ENCODE measurements at places on chromosomes 7 and 10.

DNA sequence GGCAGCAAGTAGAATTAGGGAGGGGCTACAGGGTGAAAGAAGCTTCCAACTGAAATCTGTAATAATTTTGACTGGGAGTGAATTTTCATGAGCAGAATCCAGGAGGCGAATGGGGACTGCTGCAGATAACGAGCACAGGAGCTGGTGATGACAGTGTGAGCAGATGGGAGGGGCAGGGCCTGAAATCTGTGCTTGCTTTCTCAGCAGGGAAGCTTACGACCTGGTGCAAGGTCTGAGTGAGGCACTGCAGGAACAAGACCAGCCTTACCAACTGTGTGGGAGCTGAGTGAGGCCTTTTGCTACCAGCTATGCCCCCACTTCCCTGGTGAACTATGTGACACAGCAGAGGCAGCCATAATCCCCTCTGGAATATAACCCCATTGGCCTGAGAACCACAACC is 109.8 kb downstream of the HPSE2 start:
- no peak for DNase-seq

DNA sequence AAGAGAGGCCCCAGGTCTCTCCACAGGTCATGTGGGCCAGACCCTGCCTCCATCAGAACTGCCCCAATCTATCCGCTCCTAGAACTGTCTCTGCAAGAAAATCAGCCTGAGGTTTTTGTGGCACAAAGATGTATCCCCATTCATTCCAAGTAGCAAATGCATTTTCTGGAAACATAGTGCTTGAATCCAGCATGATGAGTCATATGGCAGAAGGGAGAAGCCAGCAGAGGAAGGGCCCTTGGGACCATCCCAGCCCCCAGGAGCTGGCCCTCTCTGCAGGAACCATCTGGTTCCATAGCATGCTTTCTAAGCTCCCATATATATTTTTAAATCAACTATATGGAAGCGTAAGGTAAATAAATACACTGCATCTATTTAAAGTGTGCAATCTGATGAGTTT is 563.2 kb downstream of the GALNT17 start:
- no peak for DNase-seq

DNA sequence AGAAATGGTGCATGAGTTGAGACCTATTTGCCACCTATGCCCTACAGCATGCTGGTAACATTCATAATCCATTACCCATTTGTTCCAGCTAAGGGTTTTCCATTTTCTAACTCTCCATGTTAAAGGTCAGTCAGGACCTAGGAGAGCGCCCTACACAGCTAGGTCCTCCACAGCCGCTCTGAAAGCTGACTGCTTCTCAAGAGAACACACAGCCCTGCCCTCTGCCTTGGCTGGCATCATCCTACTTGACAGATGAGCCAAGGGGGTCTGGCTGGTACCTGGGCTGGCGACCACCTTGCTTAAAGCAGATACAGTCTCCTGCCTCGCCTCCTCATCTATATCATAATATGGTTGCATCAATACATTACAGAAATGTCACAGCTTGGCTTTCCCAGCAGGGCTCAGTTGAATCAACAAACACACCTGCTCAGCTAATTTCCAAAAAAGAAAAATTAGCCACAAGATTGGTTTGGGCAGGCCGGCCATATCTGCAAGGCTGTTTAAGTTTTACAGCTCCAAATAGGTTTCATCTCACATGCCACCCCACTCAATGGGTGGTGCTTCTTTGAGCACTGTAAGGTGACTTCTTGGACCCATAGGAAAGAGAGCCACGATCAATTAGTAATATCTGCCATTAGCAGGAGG is 17.3 kb downstream of the TLL2 start:
- no peak for DNase-seq

DNA sequence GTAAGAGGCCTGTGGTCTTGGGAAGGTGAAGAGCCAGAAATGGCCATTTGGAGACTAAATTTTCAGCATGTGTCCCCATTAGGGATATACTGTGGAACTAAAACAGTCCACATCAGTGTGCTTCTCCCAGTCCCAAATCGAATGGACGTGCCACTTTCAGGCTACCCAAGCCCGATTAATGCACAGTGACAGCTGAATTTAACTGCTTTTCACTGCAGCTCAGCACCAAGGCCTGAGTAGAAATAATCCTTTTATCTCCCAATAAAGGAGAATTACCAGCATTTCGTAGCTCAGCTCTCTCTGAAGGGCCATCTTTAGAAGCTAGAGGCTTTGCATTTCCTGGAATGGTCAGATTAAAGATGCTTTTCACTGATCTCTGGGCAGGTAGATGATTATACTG is 183.3 kb downstream of the NPSR1 start:
- DNase-seq: no peak

- DNase-seq: no peak
Observed at GRCh38 chr7:133060004-133060403, 21.9 kb downstream of the CHCHD3 start.

DNA sequence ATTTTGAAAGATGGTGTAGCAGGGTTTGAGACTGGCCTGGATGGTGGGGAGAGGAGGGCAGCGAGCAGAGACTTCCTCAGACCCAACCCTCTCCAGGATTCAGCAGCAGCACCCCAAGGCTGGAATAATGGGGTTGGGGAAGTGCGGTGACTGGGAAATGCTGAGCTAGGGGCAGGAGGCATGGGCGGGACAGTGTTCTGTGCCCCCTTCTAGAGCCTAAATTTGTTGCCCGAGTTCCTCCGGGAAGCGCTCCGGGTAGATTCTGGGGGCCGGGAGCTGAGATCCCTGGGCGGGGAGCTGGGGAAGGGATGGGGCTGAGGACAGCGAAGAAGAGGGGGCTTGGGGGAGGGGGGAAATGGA is at the start of gene CHAT:
Gene CHAT, plus strand, starts transcription at position 156 of the 360 bp plus-strand sequence. Its CDS starts 153 bp downstream, at position 309.
- no peak for DNase-seq

DNA sequence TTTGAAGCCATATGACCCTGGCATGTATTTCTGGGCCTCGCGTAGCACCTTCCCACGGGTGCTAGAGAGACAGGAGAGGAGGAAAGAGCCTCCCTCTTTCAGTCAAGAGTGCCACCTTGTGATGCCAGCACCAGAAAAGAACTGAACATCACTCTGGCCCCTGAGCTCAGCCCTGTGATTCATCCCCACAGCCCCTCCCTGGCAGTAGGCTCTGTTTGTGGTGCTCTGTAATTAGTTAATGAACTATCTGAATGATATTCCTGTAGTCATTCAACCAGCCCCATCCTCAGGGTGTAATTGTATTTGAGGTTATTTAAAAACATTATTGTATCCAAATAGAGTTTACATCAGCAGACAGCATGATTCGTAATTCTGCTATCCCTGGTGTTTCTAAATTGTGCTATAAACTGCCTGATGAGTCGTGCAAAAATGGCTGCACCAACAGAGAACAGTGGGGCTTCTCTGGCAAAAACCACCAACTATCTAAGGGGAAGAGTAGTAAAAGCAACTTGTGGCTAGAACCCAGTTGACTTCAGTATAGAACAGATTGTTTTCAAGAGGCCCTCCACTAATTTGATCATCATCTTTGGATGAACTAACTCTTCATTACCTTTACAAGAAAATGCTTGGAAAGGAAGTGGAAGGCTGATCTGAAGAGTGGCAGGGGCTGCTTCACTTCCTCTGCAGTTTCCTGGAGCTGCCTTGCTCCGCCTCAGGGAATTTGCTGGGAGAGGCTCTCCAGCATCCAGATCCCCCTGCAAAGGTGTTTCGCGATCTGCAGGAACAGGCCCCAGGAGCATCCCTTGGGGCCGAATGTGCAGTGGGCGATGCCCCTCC is 23.7 kb upstream of the TIAL1 start:
- peak; percentile 20 for DNase-seq

GRCh38 chr7:131096267-131096927 is 231.3 kb upstream of the MKLN1 start:
- DNase-seq: no peak

DNA sequence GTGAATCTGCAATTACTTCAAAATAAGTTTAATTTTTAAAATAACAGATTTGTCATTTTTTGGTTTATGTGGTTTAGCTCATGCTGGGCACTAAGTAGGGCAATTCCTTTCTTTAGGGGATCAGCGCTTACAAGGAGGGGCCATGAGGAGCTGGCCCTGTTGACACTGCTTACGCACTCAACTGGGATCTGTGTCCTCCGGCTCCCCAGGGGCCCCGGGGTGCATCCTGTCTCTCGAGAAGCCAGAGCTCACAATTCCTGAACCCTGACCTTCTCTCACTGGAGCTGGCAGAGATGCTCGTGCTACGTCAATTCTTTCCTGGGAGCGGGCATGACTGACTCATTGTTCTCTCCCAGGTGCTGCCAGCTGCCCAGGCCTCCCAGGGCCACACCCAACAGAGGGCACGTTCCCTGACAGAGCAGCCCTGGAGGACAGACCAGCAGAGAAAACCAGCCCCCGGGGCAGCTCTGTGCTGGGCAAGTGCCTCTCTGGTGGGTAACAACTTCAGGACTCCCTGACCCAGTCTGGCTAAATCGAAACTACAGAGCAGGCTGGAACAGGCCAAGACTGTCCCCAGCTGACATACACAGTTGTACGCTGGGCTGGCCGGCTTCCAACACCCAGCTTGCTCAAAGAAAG is 36.8 kb downstream of the CTBP2 start:
- DNase-seq: peak; percentile 82

DNA sequence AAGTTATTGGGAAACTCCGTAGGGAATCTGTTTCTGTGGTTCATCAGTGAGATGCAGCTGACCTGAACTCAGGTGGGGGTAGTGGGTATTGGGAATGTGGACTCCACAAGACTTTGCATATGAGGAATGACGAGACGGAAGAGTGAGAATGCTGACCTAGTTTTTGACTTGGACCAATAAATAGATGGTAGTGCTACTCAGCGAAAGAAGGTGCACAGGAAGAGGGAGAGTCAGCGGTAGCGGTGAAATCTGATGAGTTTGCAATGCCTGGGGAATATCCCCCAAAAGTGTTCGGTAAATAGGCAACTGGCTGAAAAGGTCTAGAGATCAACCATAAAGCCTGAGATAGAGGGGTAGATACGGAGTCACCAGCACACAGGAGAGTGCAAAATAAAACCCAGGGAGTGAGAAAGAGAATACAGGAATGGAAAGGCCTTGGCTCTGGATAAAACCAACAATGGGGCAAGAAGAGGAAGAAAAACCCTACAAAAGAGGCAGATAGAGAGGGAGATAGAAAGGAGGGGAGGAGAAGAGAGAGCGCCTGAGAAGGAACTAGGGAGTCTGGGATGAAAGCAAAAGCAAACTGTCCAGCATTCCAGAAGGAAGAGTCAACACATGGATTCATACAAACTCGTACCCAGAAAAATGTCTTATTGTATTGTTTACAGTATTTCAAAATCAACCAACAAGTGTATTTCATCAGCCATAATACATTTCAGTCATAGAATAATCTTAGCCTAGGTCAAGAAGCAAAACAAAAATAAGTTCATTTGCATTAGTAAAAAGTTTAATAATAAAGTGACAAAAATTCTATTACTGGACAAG is 5.4 kb downstream of the ARHGAP21 start:
- DNase-seq: peak; percentile 76

- DNase-seq: no peak
Observed at GRCh38 chr7:119935418-119936025, 337.5 kb upstream of the KCND2 start.

GRCh38 chr10:44437840-44438511 is 53.1 kb upstream of the CXCL12 start:
- DNase-seq: no peak

DNA sequence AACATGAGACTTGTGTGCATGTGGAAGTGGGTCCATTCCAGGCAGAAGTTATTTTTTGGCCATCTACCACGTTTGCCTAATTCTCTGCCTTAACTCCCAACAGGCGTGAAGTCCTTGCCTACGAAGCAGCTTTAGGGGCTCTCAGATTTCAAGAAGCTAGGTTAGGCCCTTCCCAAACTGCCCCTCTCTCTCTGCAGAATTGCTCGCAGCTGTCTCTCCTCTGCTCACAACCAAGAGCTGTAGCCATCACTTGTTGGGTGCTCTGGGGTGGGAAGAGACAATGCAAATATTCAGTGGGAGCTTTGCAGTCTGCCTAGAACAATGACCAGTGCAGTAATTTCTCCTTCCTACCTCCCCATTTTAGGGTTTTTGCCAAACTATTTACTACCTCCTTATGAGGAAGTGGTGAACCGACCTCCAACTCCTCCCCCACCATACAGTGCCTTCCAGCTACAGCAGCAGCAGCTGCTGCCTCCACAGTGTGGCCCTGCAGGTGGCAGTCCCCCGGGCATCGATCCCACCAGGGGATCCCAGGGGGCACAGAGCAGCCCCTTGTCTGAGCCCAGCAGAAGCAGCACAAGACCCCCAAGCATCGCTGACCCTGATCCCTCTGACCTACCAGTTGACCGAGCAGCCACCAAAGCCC is 24.9 kb downstream of the CYP17A1 start:
- DNase-seq: no peak

DNA sequence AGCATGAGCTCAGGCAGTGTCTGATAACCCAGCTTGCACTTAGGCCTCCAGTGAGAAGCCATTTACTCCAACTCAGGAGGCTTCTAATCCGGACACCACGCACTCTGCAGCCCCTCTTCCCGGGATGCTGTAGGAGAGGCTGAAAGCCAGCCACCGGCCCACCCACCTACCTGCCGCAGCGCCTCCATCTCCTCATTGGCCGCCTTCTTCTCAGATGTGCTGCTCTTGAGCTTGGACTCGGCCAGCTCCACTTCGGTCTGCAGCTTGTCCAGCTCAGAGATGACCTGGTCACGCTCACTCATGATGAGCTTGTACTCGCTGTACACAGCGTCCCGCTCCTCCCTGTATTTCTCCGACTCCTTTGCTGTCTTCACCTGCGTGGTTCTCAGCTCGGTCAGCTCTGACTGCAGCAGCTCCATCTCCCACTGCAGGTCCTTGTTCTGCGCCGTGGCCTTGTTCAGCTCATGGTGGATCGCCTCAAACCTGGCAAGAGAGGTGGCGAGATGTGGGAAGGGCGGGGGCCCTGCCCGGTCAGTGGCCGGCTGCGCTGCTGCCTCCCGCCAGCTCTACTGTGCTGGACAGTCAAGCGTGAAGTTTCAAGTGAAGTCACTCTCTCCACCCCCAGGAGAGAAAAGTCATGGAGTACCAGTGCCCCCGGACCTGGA is 84.7 kb downstream of the DLG5 start:
- no peak for DNase-seq

DNA sequence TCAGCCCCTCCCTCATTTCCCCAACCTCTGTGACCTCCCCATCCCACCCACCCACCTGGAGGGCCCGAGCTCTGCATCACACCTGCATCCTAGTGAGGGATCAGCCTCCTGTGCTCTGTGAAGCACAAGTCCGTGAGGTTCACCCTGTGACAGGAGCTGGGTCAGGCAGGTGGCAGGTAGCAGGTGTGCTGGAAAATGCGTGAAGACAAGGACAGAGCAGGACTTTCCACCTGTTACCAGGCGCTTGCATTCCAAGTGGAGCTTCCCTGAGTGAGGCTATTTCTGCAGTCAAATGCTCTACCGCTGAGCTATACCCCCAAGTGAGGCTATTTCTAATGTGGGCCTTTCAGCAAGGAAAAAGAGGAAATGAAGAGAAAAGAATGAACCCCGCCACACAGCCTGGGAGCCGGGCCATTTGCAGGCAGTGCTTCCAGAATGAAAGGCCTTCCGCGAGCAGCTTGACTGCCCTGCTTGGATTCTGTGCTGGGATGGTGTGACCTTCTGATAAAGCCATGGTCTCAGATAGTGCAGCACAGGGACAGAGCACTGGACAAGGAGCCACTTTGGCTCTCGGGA is 13.3 kb upstream of the CPXM2 start:
- no peak for DNase-seq
